Neural progenitor cell (in vitro differentiated cells): ENCODE measurements at places on chromosomes 11 and 22. TPM values are rescaled to one million over a fixed set of nuclear protein-coding genes. Genes with fewer than 3 reads are reported as not detected.

TRIM49 gene
- not detected in 2 replicates for total RNA-seq

GRIA4 gene
- total RNA-seq = 3.1 and 3.7 TPM in 2 replicates

OR4A16 gene
- total RNA-seq = not detected in 2 replicates

SMC1B gene
- total RNA-seq = 0.06 and 0.09 TPM in 2 replicates

- DNase-seq = peak; percentile 89
These were observed 12.6 kb upstream of the MAPK8IP1 start for GRCh38 chr11:45872651-45873356.

- DNase-seq = no peak
These were observed 815.9 kb downstream of the KCNA4 start for GRCh38 chr11:29200791-29201562.

- DNase-seq = no peak
These were observed 662.5 kb downstream of the LUZP2 start for GRCh38 chr11:25159341-25159740.

- DNase-seq = no peak
These were observed 8.3 kb downstream of the RELT start for GRCh38 chr11:73384531-73384871.

- DNase-seq = no peak
These were observed 30.2 kb downstream of the SBF1 start for GRCh38 chr22:50444663-50445062.

DNA sequence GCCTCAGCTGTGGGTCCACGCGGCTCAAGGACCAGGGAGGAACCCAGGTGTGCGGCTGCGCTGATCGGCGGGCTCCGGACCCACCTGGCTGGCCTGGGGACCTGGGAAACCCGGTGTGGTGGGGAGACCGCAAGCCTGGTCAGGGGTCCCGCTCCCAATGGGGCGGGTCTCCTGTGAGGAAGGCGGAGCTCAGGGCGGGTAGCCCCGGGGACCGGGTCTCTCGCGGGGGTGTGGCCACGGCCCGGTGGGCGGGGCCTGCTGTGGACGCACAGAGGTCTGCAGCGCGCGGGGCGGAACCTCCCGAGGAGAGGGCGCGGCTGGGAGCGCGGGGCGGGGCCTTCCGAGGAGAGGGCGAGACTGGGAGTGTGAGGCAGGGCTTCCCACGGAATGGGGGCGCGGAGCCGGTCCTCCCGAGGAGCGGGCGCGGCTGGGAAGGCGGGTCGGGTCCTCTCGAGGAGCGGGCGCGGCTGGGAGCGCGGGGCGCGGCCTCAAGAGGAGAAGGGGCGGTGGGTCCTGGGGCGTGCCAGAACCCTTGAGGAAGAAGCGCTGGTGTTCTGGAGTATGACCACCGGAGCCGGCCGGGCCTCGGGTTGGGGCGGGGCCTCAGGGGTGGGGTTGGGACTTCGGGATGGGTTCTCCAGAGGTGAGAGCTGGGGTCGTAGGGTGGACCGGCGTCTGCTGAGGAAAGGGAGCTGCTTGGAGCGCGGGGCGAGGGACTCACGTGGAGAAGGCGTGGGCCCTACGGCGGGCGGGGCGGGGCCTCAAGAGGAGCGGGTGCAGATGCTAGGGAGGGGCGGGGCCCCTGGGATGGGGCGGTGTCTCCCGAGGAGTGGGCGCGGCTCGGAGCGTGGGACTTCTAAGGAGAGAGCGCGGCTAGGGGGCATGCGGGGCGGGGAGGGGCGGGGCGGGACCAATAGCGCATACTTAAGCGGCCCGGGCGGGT lies 20.8 kb downstream of the DGCR6L start:
- DNase-seq = peak; percentile 96

DNA sequence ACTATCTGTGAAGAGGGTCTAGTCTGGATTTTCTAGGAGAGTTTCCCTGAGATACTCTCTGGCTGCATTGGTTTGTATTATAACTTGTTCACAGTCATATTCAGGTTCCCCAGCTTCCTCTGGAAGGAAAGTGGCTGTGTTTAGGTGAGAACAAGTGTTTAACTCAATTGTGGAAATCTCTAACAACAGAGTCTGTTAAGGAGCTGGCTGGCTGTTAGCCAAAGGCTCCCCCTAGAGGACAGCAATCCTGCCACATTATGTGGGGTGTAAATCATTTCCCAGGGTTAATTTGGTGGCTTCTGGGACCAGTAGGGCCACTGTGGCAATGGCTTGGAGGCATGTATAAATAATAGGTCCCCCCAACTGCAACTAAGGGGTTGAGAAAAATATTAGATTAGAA lies 18.4 kb downstream of the MS4A6E start:
- peak; percentile 39 for DNase-seq

DNA sequence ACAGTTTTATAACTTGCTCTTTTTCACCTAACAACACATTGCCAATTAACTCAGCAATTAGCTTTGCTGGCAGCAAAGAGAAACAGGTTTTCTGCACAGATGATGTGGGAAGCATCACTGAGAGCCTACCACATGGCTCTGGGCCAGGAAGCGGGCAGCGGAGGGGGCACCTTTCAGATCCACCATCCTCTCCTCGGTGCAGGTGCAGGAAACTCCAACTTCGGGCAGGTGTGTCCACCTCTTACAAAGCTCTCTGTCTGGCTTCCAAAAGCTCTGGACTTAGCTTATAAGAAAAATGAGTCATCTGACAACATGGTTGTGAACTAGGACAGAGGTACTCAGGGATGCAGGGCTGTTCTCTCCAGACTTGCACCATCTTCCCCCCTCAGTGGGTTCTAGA lies 77.0 kb downstream of the RPS6KA4 start:
- DNase-seq = no peak
